Neuronal stem cell (in vitro differentiated cells): ENCODE measurements at places on chromosomes 4 and X.

GRCh38 chr4:172780566-172781081, 388.0 kb upstream of the GALNT7 start:
- DNase-seq = no peak

- no peak for DNase-seq
These were observed 25.2 kb downstream of the NOP14 start for GRCh38 chr4:2937986-2938385.

DNA sequence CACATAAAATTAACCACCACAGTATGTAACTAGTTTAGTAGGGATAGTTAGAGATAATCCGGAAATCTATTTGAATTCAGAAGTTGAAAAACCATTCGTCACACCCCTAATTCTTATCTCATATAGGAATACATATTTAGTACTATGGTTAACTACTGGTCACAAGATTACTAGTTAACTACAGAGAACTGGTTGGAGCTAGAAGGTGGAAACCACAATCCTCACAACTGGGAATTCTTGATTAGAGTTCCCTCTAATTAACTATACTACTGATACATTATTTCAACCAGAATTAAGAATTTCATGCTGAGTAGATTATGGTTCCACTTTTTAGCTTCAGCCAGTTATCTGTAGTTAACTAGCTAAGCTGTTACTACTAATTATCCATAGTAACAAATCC, 39.9 kb upstream of the NKAP start:
- no peak for DNase-seq

- peak; percentile 1 for DNase-seq
These were observed 46.7 kb downstream of the FGF16 start for GRCh38 chrX:77493677-77494553.

- no peak for DNase-seq
These were observed 92.2 kb downstream of the LPAR4 start for GRCh38 chrX:78839711-78840110.

DNA sequence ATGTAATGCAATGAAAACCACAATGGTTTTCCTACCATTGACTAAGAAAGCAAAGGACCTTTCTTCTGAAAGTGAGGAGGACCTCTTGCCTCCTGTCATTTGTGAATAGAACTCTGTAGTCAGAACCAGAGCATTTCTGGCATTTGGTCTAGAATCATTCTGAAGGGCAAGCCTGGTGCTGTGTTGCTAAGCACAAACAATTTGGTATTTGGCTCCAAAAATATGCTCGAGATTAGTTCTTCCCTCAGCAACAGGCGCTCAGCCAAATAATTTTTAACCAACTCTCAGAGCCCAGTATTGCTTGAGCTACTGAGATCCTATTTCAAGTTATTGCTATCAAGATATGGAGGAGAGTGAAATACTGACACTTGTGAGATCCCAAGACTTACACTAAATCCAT, 71.0 kb downstream of the SNCA start:
- no peak for DNase-seq

- DNase-seq = no peak
These were observed 6.7 kb upstream of the CITED1 start for GRCh38 chrX:72312311-72312940.

GRCh38 chr4:80243274-80244018, 23.0 kb upstream of the FGF5 start:
- no peak for DNase-seq

- peak; percentile 47 for DNase-seq
These were observed 80.7 kb upstream of the IGFBP7 start for GRCh38 chr4:57190601-57191481.

DNA sequence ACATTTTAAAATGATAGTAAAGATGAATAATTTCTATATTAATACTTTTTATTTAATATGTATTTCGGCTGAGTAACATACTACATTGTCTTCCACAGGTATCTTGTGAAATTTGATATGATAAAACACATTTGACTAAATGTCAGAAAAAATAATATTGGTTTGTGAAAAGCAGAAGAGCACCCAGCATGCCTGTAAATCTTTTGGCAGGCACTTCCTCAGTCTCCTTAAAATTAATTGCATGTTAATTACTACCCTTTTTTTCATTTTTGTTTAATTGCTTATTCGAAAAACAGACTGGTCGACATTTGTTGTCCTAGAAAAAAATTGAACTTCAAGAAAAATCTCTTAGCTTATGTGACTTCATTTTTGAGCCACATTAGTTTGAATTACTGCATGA, 40.6 kb downstream of the CLCN3 start:
- DNase-seq = no peak

DNA sequence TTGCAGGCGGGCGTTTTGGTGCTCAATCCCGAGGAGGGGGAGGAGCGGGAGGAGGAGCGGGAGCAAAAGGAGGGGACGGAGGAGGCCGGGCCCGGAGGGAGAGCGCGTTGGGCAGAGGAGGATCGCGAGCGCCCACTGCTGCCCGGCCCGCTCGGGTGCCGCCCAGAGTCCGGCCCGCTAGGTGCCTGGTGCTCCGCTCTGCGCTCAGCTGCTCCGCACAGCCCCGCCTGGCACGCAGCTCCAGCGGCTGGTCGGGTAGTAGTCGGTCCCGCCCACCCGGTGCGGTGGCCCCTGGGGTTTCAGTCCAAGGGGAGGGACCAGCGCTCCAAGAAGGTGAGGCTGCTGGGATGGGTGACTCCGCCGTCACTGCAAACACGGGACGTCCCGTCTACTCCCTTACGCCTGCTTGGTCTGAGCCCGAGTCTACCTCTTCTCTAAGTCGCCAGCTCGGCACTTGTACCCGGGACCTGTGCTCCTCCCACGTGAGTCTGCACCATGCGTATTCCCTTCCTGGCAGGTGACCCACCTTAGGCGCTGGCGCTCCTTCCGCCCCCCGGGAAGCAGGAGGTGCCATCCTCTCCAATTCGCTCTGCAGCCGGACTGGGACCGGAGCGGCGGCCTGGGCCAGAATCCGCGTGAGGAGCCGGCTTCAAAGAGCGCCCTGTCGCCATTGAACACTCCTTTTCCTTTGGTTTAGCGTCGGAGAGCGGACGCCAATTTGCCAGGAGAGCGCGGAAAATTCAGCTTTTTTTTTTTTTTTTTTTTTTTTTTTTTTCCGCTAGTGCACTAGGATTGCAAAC, 405 bp upstream of the HS3ST1 start:
- DNase-seq = peak; percentile 64

- no peak for DNase-seq
These were observed 57.8 kb upstream of the STX18 start for GRCh38 chr4:4599481-4600275.

DNA sequence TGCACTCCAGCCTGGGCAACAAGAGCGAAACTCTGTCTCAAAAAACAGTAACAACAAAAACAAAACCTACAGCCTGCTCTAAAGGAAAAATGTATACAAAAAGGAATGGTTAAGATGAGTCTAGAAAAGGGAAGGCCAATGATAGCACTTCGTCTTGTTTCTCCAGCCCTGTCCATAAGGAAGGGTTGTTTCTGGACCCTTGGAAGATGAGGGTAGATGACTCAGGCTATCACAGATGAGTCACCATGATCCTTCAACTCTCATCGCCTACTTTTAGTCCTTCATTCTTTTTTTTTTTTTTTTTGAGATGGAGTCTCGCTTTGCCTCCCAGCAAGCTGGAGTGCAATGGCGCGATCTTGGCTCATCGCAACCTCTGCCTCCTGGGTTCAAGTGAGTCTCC, 8.8 kb downstream of the PLA2G12A start:
- no peak for DNase-seq

DNA sequence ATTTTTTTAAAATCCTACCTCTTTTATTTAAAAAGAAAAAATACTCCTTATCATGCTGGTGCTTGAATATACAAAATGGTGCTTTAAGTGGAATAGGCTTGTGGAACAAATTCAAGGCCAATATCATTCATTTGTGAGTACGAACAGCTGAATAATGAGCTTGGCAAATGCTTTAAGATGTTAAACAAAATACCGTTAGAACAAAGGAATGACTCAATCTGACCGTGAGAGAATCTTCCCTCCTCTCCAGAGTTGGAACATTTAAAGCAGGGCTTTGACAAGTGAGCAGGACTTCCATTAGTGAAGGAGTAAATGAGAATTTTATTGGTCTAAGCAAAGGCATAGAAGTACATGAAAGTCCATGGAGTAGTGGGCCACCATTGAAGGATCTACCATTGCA, 74.5 kb downstream of the DCLK2 start:
- DNase-seq = no peak

- no peak for DNase-seq
These were observed 97.2 kb upstream of the STS start for GRCh38 chrX:7050271-7050670.

DNA sequence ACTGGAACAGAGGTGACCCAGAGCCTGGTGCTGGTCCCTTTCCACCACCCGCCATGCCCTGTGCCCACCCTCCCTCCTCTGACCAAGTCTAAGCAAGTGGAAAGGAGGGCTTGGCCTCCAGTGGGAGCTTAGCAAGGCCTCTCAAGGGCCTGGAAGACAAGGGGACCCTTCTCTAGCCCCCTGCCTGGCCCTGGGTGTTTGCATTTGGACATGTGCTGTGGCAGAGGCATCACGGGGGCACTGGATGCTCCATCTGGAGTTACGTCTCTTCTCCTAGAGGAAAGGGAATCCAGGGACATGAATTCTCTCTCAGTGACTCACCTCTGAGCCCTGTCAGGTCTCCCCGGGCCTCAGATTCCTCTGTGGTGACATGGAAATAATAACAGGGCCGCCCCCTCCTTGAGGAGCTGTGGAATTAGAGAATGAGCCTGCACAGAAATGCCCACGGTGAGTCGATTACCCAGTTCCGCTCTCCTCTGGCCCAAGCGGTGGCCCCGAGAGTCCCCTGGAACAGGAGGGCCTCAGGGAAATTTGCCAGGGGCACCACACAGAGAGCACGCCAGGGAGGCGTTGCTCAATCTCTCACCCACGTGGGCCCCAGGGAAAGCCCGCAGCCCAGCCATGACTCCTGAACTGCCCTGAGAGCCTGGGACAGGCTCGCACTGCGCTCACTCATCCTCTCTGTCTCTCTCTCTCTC, 189.6 kb downstream of the BCOR start:
- DNase-seq = no peak

DNA sequence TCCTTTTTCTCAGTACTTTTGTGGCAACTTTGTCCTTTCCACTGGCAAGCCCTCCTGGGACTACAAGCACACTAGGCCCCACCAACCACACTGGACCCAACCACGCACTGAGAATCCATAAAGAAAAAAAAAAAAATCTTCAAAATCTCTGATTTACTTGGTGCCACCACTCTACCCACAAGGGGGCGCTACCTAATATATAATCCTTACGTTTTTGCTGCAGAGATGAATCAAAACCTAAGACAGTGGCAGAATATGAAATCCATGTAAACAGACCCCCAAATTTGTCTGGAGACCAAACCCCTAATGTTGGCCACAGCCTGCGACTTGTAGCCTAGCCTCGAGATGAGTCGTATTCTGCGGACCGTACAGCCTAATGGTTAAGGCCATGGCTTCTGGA, 63.5 kb upstream of the ARHGAP36 start:
- DNase-seq = peak; percentile 9

DNA sequence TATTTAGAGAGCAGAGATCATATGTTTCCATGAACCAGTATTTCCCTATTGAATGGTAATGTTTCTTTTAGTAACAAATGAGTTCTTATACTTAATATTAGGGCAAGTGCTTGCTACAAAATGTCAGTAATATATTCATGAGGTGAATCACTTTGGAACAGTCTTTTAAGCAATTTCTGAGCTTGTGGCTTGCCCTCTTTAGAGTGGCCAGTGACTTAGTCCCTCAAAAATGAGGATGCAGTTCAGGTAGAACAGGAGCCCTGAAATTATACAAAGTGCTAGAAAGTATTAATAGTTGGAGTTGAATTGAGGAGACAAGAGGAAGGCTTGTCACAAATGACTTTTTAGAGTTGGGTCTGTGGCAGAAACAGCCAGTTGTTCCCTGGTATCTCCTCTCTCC, 53.4 kb upstream of the PITX2 start:
- no peak for DNase-seq

DNA sequence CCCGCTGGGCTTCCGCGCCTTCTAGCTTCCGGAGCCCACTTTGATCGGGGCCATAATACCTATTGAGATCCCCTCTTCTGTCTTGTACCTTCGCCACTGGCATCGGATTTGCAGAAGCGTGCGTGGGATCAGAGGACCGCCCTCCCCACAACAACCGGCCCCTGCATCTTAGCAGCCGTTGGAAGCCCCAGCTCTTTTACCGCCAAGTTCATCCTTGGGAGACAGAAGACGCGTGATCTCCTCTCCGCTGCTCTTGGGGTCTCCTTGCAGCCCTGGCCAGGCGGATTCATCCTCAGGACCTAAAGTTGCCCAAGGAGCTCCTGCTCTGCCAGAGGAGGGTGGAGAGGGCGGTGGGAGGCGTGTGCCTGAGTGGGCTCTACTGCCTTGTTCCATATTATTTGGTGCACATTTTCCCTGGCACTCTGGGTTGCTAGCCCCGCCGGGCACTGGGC, 1.6 kb downstream of the SLIT2 start:
- DNase-seq = peak; percentile 18

GRCh38 chr4:9898596-9899305, 117.3 kb downstream of the DRD5 start:
- peak; percentile 49 for DNase-seq

- peak; percentile 2 for DNase-seq
These were observed 214.1 kb upstream of the ATP6AP2 start for GRCh38 chrX:40366661-40367060.

DNA sequence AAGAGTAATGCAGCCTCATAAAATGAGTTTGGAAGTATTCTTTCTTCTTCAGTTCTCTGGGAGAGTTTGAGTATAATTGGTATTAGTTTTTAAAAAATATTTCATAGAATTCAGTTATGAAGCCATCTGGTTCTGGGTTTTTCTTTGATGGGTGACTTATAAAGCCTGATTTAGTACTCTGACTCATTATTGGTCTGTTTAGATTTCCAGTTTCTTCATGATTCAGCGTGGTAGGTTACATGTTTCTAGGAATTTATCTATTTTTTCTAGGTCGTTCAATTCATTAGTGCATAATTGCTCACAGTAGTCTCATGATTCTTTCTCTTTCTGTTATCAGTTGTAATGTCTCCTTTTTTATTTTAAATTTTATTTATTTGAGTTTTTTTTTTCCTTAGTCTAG, 111.2 kb downstream of the CEP44 start:
- no peak for DNase-seq

DNA sequence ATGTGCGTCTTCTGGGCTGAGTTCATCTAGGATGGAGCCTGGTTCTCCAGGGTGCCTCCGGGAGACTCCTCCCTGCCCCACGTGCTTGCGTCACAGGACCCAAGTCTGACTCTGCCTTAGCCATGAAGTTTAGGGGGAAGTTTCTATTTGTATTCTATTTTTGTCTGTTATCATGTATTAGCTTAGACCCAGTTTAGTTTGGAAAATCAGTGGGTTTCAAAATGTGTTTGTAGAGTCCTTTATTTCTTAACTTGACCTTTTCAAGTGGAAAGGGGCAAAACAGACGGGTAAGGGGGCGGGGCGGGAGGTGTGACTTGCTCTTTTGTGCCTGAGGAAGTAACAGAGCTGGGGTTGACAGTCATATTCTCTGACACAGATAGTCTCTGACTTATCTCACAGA, 86.0 kb downstream of the HTT start:
- no peak for DNase-seq
